Hindlimb muscle (tissue), 1 donor: ENCODE measurements at places on chromosomes 12 and 14. TPM values are rescaled to one million over a fixed set of nuclear protein-coding genes. Genes with fewer than 3 reads are reported as not detected.
A peak's percentile ranks its signal among the peaks of the same experiment; 100 is the strongest.

DNA sequence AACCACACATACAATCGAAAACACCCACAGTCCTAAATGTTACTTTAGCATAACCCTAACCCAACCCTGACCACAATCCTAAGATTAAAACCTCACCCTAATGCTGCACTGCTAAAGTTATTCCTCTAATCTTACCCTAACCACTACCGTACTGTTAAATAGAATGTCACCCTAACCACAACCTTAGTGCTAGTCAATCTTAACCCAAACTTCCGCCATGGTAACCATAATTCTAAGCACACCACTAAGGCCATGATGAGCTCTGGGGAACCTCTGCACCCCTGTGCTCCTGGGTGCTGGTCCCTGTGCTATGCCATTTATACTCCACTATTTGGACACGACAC, 38.0 kb downstream of the LTBP2 start:
- DNase-seq, result no peak

DNA sequence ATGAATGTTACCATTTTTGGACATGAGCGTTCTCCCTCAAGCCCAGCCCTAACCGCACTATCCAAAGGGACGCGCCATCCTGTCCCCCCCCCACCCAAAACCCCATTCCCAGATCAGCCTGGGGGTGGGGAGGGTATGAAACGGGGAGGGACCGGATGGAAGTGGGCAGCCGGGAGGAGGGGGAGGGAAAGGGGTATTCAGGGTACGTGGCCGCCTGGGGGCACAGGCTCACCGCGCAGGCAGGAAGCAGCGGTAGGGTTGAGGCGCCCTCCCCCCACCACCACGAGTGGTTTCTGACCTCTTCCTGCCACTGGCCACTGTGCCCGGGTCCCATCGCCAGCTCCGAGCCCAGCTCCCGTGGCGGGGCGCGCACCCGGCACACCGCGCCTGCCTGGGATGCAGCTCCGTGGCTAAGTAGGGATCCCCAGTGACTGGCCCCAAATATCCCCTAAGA, 1.4 kb downstream of the ACTN1 start:
- DNase-seq, result peak; percentile 66

Gene DLST
- 75.8 TPM for polyA plus RNA-seq

Gene KRT6C
- polyA plus RNA-seq, result not detected

- DNase-seq, result no peak
Observed at GRCh38 chr12:131552492-131552863, 158.4 kb upstream of the SFSWAP start.

DNA sequence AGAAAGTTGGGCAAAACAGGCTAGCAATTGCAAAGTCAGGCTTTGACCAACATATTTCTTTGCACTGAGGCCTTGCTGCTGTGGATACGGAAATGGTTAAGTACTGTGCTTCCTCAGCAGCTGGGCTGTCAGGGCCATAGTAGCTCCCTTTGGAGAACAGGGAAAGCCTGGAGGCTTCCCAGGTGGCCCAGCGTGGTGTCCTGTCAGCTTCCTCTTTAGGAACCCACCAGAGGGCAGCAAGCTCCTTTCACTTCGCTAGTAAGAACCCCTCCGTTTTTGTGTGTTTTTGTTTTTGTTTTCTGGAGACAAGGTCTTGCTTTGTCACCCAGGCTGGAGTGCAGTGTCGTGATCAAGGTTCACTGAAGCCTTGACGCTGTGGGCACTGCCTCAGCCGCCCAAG, 1.7 kb upstream of the CFAP251 start:
- DNase-seq, result no peak

Gene EFCAB11
- polyA plus RNA-seq, result 4.8 TPM

DNA sequence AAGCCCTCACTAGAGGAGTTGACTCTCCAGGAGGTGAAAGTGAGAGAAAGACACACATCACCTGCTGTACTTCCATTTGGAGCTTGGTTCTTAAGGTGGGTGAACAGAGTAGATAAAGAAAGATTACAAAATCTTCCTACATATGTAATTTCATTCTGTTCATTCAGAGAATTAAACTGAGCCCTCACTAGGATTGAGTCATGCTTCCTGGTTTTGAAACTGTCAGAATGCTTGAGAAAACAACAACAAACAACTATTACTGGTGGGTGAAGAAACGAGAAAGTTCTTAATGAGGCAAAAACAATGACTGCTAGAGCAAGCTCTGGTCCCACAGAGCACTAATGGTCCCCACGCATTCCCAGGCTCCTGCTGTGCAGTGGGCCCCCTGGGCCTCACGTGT, 841.7 kb downstream of the VRK1 start:
- no peak for DNase-seq
